ENCODE measurements at places on chromosomes 12 and 14.
A peak's percentile ranks its signal among the peaks of the same experiment; 100 is the strongest.

- no peak for DNase-seq
These were observed 24.0 kb downstream of the LRIG3 start for GRCh38 chr12:58896278-58896677.

- DNase-seq = peak; percentile 48
These were observed 190.8 kb upstream of the TMEM132C start for GRCh38 chr12:128076188-128076587.

DNA sequence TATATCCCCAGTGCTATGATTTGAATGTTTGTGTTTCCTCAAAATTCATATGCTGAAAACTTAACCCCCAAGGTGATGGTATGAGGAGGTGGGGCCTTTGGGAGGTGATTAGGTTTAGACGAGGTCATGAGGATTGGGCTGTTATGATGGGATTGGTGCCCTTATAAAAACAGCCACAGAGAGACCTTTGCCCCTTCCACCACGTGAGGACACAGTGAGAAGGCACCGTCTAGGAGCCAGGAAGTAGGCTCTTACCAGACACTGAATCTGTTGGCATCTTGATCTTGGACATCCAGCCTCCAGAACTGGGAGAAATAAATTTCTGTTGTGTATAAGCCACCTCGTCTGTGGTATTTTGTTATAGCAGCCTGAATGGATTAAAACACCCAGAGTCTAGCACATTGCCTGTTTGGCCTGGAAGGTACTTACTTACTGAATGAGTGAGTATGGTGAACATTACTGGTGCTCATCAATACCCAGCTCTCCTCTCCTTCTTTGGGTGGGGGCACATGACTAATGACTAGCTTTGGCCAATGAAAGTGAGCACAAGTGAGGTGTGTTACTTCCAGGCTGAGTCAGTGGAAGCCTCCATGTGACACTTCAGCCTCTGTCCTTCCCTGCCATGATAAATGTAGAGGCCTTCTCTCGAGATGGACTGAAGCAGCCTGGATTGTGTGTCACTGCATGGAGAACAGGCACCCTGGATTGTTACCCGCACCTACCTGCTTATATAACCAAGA, 72.4 kb upstream of the CHST11 start:
- no peak for DNase-seq

DNA sequence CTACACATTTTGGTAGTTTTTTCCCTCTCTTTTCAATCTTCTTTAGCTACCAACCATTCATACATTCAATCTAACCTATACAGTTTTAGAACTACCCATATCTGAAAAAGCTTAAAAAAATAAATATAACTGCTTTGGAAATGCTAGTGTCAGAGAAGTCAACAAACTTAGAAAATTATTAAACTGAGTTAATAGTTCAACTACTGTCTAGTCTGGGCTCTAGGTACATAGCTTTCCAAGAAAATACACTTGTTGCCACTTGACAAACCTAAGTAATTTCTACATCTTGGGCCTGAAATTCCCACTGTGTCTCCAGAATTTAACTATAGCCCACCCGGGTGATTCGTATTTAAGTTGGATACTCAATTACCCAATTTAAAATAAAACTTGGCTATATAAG, 22.1 kb downstream of the GTF2A1 start:
- DNase-seq = no peak

- no peak for DNase-seq
These were observed 58.0 kb downstream of the TMTC1 start for GRCh38 chr12:29725587-29726320.

DNA sequence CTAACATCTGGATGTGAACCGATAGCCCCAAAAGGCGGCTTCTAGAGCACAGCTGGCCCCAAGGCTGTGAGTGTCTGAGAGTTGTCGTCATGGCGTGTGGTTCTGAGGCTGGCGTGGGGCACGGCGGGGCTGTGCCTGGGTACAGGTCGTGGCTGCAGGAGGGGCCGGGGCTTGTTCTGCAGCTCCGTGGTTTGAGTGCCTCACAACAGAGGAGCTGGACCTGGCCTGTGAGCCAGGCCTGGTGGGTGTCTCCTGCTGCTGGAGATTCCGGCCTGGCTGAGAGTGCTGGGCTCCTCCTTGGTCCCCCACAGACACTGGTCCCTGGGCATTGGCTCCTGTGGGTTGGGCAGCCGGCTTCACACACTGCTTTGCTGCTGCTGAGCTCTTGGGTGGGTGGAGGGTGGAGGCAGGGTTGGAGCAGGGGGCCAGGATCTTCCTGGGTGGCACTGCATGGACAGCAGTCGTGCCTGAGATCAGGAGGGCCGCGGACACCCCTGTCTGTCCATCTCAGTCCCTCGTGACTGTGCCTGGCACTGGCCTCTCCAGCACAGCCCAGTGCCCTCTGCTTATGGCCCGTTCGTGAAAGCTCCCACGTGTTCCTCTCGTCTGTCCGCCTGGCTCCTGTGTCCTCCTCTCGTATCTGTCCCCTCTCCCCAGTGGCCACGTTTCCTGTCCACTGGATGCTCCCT, 31.8 kb upstream of the TEX22 start:
- DNase-seq = no peak

GRCh38 chr12:2749580-2749979, 45.2 kb upstream of the FKBP4 start:
- no peak for DNase-seq

DNA sequence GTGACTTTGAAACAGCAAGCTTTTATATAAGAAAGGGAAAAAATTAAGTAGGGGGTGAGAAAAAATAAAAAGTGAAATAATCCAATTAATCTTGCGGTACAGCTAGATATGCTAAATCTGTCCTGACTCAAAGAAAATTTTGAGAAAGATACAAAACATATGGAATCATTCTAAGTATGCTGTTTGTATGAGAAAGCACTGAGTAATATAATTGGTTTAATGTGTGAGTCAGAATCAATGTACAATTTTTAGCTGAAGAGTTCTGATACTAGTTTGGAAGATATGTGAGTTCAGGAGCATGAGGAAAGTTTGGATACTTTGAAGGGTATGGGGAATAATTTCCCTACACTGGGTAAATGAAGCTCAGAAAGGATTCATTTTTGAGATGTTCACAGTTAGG, 190.9 kb upstream of the RASSF8 start:
- no peak for DNase-seq

DNA sequence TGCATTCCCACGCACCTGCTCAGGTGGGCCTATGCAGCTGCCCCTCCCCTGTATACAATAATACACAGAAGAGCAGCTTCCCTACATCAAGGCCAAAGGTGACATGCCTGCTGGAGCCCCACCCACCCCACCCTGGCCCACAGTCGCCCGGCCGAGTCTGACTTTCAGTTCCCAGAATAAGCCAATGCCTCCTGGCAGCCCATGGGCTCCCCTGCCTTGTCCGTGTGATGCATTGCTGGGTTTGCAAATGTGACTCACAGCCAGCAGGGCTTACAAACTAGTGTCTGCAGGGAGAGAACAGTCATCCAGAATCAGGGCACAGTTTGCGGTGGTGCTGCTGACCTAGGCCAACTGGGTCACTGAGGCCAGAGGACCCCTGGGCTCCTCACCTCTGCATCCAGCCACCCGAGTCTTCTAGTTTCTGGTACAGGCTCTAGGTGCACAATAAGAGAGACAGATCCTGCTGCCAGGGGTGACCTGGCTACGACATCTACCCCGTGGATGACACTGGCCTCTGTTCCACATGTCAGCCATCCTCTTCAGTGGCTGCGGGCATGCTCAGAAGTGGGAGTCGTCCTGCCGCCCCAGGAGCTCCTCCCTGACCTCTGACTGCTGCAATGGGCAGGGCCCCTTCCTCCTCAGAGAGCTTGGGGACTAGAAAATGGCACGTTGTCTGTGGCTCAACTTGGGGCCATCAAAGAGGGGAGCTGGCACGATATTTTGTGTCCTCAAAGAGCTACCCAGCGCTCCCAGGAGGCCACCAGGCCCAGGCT, 84.5 kb downstream of the CHGA start:
- DNase-seq = peak; percentile 56

DNA sequence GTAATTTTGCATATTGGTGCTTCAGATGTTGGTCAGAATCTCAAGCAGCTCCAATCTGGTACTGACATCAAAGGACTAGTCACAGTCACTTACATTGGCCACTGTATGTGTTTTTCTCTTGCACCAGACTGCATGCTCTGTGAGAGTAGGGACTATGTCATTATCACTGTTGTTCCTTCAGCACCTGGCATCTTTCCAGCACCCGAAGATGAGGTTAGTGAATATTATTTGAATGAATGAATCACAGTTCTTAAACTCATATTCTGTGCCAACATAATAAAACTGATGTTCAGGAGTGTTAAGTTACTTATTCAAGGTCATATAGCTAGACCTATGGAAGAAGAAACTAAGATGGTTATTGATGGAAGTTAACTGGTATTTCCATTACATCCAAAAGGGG, 204.5 kb upstream of the TBX3 start:
- no peak for DNase-seq

- no peak for DNase-seq
These were observed 52.3 kb upstream of the KCNA5 start for GRCh38 chr12:4991373-4991772.

DNA sequence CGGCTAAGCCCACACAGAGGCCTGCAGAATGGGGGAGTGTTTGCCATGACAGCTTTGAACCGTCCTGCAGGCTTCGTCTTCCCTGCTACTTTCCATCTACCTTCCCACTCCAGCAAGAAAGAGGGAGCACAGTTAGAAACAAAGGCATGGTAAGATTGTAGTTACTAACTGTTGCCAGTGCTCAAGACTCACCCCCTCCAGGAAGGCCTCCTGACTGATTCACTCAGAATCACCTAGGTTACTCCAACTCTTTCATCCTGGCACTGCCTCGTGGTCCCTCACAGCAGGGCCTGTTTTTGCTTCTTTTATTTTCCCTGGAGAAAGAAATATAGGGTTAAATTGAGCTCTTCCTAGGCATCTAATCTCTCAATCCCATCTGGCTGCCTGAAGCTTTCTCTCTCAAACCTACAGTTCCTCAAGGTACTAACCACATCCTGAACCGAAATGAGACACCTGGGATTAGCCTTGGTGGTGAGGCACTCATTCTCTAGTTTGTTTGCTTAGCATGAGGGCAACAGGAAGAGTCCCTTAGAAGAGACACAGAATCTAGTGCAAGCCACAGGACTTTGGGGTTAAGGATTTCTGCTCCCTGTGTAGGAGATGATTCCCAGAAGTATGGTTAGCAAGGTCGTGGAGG, 7.8 kb downstream of the GALNT6 start:
- DNase-seq = no peak

- no peak for DNase-seq
These were observed 37.0 kb downstream of the LIMA1 start for GRCh38 chr12:50246197-50246865.

- DNase-seq = no peak
These were observed 4.0 kb upstream of the KRT73 start for GRCh38 chr12:52622349-52622748.

GRCh38 chr12:53937596-53938325, 870 bp upstream of the HOXC13 start:
- DNase-seq = no peak

DNA sequence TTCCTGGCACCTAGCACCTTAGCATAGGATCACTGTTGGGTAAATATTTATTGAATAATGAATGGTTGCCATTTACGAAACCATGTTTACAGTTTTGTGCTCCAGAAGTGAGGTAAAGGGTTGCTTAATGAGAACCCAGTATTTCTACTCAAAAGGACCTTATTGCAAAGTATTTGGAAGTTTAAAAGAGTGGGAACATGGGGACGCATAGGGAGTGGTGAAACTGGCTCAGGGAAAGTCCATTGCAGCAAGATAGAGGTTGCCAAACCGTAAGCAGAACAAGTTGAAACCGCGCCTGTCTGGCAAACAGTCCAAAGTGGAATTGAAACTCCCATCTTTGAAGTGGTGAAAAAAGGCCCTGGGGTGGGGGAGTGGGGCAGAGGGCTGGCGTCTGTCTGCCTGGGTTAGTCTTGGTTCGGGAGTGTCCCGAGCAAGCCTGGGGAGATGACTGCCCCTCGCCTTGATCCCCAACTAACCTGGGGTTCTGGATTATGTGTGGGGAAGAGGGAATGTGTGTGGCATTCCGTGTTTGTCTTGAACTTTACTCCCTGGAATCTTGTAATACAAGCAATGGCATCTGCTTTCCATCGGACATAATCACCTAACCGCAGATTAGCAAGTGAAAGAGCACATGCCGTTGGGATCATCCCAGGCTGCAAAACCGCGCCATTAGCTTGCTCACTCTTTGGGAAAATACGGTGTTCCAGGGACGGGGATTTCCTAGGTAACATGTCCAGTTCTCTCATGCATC, 7.2 kb downstream of the ALDH2 start:
- peak; percentile 67 for DNase-seq

DNA sequence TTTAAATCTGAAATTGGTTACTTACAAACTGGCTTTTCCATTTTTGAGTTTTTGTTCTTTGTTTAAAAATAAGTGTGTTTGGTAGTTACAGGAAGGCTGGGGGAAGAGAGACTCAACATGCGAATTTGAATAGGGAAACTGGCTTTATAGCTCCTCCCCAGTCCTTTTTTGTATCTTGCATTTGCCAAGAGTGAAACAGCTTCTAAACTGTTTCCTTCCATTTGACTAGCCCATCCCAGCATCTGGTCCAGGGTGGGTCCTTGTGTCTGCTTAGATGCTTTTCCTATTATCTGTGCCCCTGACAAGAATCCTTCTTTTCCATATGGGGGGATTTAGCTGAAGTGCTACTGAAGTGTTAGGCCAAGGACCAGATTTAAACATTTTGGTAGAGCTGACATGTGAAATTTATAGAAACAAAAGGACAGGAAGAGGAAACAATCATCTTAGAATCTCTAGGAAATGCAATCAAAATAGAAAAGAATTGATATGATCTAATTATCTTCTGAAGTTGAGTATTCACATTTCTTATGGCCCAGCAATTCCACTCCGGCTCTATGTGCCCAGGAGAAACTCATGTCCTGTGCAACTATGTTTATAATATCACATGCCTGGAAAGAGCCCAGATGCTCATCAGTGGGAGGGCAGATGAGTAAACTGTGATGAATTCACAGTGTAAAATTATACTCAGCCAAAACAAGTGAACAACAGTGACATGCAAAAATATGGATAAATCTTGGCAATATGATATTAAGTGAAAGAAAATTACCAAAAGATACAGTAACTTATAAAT, 7.4 kb downstream of the SMOC1 start:
- DNase-seq = no peak

- no peak for DNase-seq
These were observed 30.1 kb downstream of the SLC15A4 start for GRCh38 chr12:128793701-128794100.

GRCh38 chr14:37247791-37248461, 50.2 kb downstream of the MIPOL1 start:
- DNase-seq = no peak

GRCh38 chr12:123119808-123120207, 31.1 kb downstream of the PITPNM2 start:
- DNase-seq = no peak

- DNase-seq = no peak
These were observed 65.9 kb downstream of the PTPN21 start for GRCh38 chr14:88488897-88489296.

GRCh38 chr12:113461666-113462065, 10.0 kb downstream of the LHX5 start:
- DNase-seq = no peak

All from GM04503 (cell line).